ENCODE measurements at places on chromosomes 5 and 9.
A peak's percentile ranks its signal among the peaks of the same experiment; 100 is the strongest.

DNA sequence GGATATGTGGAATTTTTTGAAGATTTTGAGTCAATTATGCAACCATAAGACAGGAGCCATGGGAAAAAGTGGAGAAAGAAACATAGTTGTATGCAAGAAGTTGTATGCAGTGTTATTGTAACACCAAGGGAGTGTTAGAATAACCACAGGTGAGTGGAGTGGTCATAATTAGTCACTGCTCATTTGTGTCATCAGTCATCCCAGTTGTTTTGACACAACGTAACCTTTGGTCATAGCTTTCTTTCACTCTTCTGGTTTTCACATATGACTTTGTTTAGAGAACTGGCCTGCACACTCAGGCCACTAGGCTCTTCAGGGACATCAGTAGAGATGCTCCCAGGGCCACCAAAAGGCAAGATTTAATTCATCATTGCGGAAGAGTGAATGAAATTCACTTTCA lies 158.7 kb upstream of the HMHB1 start:
- no peak for DNase-seq

DNA sequence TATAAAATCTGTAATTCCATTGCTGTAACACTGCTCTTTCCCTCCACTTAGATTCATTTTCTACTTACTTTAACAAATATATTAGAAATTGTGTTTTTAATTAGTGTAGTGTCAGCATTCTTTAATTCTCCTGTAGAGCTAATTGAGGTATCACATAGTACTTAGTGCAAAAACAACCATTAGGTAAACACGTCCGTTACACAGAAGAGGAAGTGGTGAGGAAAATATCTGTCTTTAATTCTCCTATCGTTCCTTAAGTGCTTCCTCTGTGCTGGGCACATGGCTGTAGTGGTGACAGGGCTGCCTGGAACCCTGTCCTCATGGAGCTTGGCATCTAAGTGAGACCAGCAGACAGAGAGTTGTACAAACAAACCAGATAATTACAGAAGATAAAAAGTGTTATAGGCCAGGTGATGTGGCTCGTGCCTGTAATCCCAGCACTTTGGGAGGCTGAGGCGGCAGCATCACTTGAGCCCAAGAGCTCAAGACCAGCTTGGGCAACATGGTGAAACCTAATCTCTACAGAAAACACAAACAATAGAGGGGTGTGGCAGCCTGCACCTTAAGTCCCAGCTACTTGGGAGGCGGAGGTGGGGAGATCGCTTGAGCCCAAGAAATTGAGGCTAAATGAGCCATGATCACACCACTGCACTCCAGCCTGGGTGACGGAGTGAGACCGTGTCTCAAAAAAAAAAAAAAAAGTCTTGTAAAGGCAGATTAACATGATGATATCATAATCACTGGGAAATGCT lies 36.4 kb downstream of the PARP8 start:
- no peak for DNase-seq

DNA sequence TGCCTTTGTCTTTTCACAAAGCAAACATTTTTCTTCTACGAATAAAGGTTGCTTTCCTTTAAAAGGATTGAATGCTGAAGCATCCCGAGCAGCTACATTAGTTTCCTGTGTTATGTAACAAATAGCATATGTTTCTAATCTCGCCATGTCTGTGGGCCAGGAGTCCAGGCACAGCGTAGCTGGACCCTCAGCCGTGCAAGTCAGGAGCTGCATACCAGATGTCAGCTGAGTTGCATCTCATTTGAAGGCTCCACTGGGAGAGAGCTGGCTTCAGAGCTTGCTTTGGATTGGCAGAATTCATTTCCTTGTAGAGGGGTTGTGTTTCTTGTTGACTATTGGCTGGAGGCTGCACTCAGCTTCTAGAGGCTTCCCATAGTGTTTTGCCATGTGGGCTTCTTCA lies 16.0 kb upstream of the GOLPH3 start:
- DNase-seq = peak; percentile 95

GRCh38 chr5:160466116-160466515 lies 44.5 kb downstream of the PTTG1 start:
- no peak for DNase-seq
